ENCODE measurements at places on chromosomes 7 and 10. TPM values are rescaled to one million over a fixed set of nuclear protein-coding genes. Genes with fewer than 3 reads are reported as not detected.

OR2A12 gene
- not detected for total RNA-seq

GNGT1 gene
- total RNA-seq: not detected

SUN1 gene
- 136 TPM for total RNA-seq

PLA2G12B gene
- 10.7 TPM for total RNA-seq

CYP26C1 gene
- total RNA-seq: not detected

TMEM270 gene
- not detected for total RNA-seq

AASS gene
- 15.0 TPM for total RNA-seq

NEUROG3 gene
- not detected for total RNA-seq

AZGP1 gene
- 36.2 TPM for total RNA-seq

LLCFC1 gene
- not detected for total RNA-seq

UCMA gene
- not detected for total RNA-seq

SUGCT gene
- 4.1 TPM for total RNA-seq

AKR1C1 gene
- total RNA-seq: 147 TPM

GDF2 gene
- total RNA-seq: not detected

TMEM130 gene
- not detected for total RNA-seq

TUBAL3 gene
- 0.31 TPM for total RNA-seq

MOGAT3 gene
- total RNA-seq: not detected

SYT15 gene
- 4.6 TPM for total RNA-seq

MSMB gene
- total RNA-seq: not detected

IDI2 gene
- not detected for total RNA-seq

GHRHR gene
- not detected for total RNA-seq

AGAP9 gene
- 2.7 TPM for total RNA-seq

ATP6V0E2 gene
- 56.8 TPM for total RNA-seq

STEAP1B gene
- total RNA-seq: 1.7 TPM

INA gene
- total RNA-seq: not detected

CLEC5A gene
- 0.12 TPM for total RNA-seq

FFAR4 gene
- total RNA-seq: 1.4 TPM

CYP3A4 gene
- total RNA-seq: 0.34 TPM

PLEKHS1 gene
- not detected for total RNA-seq

MSS51 gene
- total RNA-seq: 2.3 TPM

NODAL gene
- total RNA-seq: not detected

STAG3 gene
- 0.68 TPM for total RNA-seq

CPXM2 gene
- 17.0 TPM for total RNA-seq

CFAP46 gene
- 1.7 TPM for total RNA-seq

CDHR1 gene
- total RNA-seq: 1.2 TPM

SVOPL gene
- total RNA-seq: not detected

PRKCQ gene
- 0.34 TPM for total RNA-seq

TAC1 gene
- total RNA-seq: not detected

PARP12 gene
- 25.5 TPM for total RNA-seq

ZNF789 gene
- total RNA-seq: 2.9 TPM

PRPS1L1 gene
- not detected for total RNA-seq

GSTO2 gene
- total RNA-seq: 0.92 TPM

LCOR gene
- 21.3 TPM for total RNA-seq

ACTL6B gene
- total RNA-seq: not detected
